LNCaP clone FGC (cell line): ENCODE measurements at places on chromosomes 7 and 10.

DNA sequence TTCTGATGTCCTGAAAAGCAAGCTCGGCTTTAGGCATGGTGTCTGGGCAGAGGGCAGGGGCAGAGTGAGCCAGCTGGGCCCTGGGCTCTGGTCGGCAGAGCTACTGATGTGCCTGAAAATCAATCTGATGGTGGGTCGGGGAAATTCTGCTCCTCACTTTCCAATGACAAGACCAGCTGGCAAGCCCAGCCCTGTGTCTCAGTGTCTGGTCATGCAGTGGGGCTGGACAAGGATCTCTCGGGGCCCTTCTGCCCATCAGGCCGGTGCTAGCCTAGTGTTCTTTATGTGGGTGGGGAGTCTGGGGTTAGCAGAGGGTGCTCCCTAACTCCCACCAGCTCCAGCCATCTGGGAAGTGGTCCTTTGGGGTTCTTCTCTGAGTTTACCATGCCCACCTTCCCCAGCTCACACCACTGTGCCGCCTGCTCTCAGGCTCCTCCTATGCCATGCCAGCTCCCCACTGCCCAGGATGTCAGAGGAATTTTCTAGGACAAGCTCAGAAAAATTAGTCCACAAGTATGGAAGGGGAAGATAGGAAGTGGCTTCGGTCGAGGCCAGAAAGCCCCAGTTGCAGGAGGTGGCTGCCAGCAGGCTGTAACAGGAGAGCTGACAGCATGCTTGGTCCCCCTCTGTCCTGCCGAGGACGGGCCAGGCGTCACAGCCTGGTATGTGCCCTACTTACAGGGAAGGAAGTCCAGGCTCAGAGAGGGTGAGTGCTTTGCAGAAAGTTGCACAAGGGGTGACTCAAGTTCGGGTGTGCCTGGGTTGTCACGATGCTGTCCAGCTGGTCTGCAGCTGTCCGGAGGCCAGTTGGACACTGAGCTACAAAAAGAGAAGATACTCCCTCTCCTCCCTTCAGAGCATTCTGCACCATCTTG is 135.2 kb downstream of the ADCY1 start:
- no peak for DNase-seq

DNA sequence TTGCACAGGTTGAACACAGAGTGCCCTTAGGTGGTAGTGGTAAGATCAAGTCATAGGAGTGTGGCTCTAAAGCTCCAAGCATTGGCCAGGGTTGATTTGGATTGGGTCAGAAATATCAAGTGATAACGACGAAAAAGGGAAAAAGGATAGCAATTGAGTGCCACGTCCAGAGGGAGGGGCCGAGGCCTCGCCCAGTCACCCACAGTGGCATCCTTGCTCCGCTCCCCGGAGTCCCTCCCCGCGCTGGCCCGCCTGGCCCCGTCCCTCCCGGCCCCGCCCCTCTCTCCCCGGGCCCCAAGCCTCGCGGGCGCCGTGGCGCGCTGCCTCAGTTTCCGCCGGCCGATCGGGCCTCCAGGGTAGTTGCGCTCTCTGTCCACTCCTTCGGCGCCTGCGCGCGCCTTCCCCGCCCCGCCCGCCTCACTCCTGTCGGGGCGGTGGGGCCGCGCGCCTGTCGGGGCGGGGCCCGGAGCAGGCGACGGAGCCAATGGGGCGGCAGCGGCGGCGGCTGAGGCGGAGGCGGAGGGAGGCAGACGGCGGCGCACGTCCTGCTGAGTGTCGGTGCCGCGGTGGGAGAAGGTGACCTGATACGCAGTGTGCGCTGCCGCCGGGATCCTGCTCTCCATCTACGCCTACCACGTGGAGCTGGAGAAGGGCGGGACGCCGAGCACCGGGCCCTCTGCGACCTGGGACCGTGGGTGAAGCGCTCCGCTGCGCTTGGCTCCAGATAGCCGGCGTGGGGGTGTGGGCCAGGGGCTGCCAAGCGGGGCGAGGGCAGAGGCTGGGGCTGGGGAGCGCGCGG is 209.1 kb upstream of the ZNF722 start:
- DNase-seq = no peak

DNA sequence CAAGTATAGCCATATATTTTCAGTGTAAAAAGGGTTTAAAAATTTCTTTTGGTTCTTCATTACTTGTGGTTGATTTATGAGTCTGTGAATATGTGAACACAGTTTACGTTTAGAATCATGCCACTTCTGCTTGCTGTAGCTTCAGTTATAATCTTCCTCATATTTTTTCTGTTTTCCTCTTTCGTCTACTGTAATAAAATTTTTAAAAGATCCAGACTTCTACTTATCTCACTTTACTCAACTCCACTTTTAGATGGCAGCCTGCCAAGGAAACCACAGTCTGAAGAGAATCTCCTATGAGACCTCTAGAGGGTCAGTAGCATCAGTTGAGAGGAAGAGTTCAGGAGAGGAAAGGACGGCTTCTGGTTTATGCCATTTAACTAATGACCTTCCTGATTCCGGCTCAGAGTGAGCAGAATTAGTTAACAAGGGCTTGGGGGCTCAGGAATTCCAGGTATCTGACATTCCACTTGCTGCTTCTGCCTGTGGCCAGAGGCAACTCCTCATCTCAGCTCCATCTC is 21.4 kb downstream of the CREB5 start:
- DNase-seq = no peak

GRCh38 chr7:156865493-156865892 is 27.5 kb downstream of the LMBR1 start:
- no peak for DNase-seq

- DNase-seq = no peak
These were observed 150.2 kb downstream of the NSUN6 start for GRCh38 chr10:18501198-18501597.

GRCh38 chr7:25632616-25633015 is 404.3 kb upstream of the NPVF start:
- no peak for DNase-seq

DNA sequence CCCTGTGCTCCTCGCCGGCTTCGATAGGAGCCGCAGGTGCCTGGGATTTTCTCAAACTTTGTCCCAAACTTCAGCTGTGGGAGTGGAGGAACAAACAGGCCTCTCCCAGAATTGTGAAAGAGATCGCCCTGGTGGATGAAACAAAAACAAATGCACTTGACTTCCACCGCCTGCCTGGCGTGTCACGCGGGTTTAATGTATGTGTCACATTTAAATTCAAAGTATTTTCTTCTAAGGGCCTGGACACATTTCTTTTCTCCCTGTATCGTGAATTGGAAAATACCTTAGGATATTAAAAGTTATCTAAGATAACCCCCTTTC is 694 bp upstream of the WASL start:
- no peak for DNase-seq

DNA sequence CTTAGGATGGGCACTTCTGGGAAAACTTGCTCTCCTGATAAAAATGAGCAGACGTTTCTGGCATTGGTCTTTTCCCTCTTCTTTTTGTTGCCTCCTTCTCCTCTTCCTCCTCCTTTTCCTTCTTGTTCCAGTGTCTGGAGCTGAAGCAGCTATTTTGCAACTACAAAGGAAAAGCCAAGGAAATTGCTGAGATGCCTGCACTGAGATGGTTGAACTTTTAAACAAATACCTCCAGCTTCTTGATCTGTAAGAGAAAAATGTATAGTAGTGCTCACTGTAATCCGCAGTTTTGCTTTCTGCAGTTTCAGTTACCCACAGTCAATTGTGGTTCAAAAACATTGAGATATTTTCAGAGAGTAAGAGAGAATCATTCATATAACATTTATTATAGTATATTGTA is 7.5 kb upstream of the SND1 start:
- DNase-seq = no peak

GRCh38 chr7:88132725-88133124 is 87.1 kb downstream of the SRI start:
- DNase-seq = no peak

- no peak for DNase-seq
These were observed 23.4 kb downstream of the HYCC1 start for GRCh38 chr7:22990588-22990949.

DNA sequence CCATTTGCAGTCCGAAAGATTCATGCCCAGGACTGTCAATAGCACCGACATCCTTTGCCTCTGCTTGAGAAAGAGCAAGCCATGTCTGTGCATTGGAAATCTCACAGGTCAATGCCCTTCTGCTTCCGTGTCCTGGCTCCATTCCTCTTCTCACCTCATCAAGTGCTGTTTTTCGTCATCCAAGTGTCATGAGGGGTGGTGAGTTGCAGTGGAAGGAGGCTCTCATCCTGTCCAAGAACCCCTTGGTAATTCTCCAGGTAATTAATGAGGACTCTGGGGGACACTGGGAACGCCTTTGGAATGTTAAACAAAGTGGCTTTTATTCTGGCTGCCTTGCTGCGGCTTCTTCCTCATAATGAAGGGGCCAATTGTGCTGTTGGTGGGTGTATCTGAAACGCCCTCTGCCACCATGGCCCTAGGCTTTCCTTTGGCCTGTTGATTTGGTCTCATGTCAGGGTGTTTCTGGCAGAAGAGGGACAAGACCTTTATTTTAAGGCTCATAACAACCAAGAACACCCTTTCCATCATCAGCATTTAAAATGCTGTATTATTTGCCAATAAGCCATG is 57.7 kb downstream of the PPP1R3C start:
- no peak for DNase-seq

DNA sequence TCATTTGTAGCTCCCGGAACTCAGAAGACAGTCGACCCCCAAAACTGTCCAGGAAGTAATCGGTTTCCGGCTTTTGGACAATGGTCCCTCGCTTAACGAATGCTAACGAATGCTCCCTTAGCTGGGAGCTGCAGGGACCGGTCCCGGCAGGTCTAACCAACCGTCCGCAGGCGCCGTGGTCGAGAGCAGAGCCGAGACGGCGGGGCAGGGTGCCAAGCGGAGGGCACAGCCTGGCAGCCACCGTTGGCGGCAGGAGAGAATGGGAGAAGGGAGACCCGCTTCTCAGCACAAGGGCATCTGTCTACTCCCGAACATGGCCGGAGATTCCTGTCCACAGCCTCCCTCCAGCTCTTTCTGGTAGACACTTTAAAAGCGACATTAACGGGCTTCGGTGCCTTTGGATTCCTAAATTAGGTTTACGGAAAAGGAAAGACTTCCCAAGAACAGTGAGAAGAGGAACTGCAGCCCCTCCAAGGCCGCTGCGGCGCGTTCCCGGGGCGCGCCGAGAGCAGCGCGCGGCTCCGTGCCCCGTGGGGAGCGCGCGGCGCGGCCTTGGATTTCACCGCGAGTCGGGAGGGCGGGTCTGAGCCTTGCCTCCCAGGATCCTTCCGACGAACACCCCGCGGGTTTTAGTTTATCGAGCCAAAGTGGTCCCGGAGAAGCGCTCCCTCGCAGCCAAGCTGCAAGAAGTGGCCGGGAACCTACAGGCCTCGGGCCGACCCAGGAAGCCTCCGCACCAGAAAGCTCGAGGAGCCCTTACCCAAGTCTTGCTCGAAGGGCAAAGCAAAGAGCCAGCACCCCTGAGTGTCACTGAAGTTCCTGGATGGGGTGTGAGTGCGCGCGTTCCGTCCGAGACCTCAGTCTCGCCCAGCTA is 3.6 kb upstream of the TBX20 start:
- no peak for DNase-seq

DNA sequence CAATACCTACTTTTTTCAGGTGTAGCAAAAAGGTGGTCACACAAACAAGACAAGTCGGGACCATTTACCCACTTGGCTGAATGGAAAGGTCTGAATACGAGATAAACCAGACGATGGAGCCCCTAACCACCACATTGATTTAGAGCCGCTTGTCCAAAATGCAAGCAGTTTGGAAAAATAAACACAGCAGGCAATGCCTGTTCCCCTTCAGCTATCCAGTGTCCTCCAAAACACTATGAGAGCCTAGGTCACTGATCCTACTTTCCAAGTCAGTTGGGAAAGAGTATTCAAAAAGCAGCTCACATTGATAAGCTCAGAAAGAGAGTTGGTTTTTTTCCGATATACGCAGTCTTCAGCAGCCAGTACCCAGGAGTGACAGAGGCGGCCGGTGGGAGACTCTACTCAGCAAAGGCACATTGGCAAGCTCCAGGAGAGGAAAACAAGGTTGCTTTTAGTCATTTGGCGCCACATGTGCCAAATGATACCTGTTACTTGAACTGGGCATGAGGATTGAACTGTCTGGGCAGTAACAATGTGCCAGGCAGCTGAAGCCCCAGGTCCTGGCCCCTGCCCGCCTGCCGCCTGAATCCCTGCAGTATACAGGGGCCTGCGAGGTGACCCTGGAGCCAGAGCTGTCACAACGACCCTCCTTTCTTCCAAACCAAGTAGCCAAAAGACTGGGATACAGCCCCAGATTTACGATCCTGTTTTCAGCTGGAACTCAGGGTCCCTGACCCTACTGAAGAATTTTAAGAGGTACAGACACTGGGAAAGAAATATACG is 109.8 kb downstream of the PIP4K2A start:
- no peak for DNase-seq

DNA sequence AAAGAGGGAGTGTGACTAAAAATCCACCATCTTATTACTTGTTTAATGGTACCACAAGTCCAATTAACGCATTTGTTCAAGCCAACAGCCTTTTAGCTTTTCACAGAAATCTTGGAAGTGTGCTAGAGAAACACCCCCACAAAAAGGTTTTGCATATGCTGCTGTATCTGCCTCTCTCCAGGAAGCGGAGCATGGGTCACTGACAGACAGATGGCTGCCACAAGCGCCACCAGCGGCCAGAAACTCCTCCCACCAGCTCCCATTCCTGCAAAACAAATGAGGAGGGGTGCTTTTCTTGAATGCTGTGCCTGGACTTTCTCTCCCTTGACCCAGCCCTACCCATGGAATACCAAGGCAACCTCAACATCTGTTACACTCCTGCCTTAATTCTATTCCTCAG is 176.3 kb upstream of the LRGUK start:
- DNase-seq = no peak

- no peak for DNase-seq
These were observed 60.5 kb downstream of the SH2D4B start for GRCh38 chr10:80598084-80598798.

DNA sequence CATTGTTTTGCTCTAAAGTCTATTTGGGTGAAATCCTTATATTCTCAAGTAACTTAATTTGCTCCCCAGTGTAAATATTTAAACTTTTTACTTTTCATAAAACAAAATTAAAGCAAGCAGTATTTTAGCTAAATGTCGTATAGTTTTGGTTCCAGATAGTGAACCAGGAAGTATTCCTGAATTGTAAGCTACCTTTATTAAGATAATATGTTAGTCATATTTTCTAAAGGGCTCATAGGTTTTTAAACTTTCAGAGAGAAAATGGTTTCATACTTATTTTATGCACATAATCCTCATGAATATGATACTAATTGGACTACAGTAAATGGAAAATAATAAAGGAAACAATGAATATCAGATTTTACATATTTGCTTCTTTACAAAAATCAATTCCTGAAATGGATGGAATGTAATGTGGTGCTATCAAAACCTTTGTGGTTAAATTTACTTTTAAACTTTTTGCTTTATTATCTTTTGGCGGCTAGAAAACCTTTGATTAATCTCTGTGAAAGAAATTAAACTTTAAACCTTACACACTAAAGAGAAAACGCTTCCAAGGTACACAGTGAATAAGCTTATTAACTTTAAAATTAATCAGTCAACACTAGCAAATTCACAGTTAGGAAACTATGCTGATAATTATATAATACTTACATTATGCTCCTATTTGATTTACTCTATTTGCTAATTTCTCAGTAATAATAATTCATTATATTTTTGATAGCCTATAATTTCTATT is 76.6 kb upstream of the RHOBTB1 start:
- no peak for DNase-seq
